ENCODE measurements at places on chromosomes 13 and 19. TPM values are rescaled to one million over a fixed set of nuclear protein-coding genes. Genes with fewer than 3 reads are reported as not detected.

Gene CYP2A7
- total RNA-seq, result not detected

Gene GRK1
- not detected for total RNA-seq

Gene HAUS5
- total RNA-seq, result 7.5 TPM

Gene UNC13A
- total RNA-seq, result under 0.01 TPM

Gene DACT3
- not detected for total RNA-seq

Gene CATSPERD
- total RNA-seq, result not detected

Gene PSG6
- total RNA-seq, result not detected

Gene MCEMP1
- total RNA-seq, result not detected
